Mucosa of gallbladder (tissue), 1 donor: ENCODE measurements at places on chromosomes 3 and 15. TPM values are rescaled to one million over a fixed set of nuclear protein-coding genes. Genes with fewer than 3 reads are reported as not detected.

The PARP15 gene
- total RNA-seq: 2.3 TPM

The OXNAD1 gene
- 15.3 TPM for total RNA-seq

The EXOG gene
- total RNA-seq: 11.5 TPM

The NEK10 gene
- 6.2 TPM for total RNA-seq

GRCh38 chr3:67635257-67635656 lies 19.2 kb downstream of the SUCLG2 start:
- DNase-seq: no peak

DNA sequence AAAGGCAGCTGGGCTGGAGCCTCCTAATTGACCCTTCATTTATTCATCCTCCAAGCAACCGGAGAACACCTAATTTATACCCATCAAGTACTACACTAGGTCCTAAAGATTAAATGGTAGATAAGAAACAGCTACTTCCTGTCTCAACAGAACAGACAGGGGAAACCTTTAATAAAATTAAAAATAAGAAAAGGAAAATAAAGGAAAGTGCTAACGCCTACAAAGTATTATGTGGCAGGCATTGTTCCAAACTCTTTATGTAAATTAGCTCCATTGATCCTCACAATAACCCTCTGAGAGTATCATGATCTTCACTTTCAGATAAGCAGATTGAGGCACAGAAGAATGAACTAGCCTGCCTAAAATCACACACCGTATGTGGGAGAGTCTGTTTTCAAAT lies 139.5 kb downstream of the CNTN6 start:
- DNase-seq: no peak

GRCh38 chr15:68557469-68558317 lies 21.1 kb upstream of the CORO2B start:
- DNase-seq: no peak

- no peak for DNase-seq
Measured at GRCh38 chr15:31371520-31372240, 45.0 kb downstream of the KLF13 start.

GRCh38 chr3:46629551-46630517 lies 17.5 kb downstream of the FAM240A start:
- DNase-seq: peak; percentile 82

DNA sequence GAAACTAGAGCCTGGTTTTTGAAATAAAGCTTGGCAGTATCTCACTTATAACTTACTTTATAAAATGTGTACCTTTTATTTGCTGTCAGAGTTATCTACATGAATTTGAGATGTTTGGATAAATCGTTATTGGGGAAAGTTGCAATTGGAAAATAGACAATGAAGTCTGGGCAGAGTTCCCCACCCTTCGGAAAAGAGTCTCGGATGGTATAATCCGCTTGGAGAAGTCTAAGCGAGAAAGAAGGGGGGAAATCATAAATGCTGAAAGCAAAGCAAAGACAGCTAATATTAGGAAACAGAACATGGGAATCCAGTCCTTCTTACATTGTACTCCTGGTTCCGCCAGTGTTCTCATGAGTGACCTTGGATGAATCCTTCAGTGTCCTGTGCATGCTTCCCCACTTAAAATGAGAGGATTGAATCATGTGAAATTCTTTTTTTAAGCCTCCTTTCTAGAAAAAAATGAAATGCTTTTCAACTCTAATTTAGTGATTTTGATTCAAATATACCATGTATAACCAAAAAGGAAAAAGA lies 162.4 kb downstream of the ATG7 start:
- no peak for DNase-seq

DNA sequence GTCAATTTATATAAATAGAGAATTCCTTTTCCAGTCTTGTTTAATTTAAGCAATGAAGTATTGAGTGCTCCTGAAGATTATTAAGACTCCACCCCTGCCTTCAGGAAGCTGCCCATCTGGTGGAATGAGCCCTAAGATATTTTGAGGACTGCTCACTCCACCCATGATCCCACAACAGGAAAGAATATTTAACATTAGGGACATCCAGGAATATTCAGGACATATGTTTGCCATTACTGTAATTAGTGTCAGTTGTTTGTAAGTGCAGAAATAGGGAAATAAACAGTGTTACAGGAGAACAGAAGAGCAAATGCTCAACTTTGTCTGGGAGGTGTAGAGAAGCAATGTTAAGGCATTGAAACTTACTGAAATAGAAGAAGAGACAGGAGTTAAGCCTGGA lies 375.0 kb downstream of the ROBO2 start:
- DNase-seq: no peak

DNA sequence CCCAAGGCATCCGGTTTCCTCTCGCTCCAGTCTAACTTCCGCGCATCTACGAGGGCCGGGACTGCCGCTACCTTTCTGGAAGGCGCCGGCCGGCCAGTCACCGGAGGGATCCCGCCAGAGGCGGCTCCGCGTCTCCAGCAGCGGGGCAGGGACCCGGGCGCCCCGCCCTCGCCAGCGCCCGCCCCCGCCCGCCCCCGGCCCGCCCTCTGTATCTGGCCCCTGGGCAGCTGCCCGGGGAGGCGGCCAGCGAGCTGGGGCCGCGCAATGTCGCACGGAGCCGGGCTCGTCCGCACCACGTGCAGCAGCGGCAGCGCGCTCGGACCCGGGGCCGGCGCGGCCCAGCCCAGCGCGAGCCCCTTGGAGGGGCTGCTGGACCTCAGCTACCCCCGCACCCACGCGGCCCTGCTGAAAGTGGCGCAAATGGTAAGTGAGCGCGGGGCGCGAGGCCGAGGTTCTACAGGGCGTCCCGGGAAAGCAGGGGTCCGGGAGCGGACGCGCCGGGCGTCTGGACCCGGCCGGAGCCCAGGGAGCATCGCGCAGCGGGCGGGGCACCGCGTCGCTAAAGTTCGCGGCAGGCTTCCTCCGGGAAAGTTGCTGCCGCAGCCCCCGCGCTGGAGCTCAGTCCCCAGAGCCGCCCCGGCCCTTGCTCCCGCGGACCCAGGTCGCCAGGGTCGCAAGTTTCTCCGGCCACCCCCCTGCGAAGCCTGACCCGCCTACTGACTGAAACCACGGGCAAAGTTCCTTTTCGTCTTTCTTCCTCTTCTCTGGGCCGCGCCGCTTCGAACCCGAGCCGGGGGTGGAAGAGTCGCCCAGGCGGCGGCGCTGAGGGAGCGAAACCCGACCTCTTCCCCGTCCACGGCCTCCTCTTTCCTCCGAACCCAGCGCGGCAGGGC lies at the start of gene CMTM7:
Gene CMTM7, plus strand, starts transcription at position 211 of the 893 bp plus-strand sequence. Its CDS starts 54 bp downstream, at position 265.
- DNase-seq: peak; percentile 68

DNA sequence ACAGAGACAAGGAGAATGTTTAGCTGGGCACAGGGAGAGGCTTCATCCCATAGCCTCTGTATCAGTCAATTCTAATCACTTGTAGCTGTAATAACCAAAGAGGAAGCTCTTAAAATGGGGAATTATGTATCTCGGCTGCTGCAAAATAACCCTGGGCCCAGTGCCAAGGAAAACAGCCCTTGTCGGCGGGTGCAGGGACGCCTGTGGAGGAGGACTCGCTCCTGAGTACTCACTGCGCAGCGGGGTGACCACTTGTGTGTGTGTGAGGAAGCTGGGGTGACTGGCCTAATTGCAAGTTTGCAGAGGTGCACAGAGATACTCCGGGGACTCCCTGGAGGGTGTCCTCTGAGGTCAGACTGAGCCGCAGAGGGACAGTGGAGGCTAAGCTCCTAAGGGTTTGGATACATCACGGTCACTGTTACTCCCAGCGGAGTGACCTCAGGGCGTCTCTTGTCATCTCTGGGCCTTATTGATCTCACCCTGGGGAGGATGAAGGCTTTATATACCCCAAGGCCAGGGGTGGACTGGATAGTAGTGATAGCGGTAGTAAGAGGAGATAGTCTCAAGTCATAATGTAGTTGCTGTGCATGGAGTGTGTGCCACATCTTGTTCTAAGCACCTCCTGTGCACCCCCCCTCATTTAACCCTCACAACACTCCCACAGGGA lies 37.2 kb downstream of the SLC6A6 start:
- peak; percentile 81 for DNase-seq

- DNase-seq: no peak
Measured at GRCh38 chr3:189839576-189839975, 208.4 kb downstream of the TP63 start.

GRCh38 chr3:76841747-76842146 lies 198.2 kb upstream of the ROBO2 start:
- no peak for DNase-seq

DNA sequence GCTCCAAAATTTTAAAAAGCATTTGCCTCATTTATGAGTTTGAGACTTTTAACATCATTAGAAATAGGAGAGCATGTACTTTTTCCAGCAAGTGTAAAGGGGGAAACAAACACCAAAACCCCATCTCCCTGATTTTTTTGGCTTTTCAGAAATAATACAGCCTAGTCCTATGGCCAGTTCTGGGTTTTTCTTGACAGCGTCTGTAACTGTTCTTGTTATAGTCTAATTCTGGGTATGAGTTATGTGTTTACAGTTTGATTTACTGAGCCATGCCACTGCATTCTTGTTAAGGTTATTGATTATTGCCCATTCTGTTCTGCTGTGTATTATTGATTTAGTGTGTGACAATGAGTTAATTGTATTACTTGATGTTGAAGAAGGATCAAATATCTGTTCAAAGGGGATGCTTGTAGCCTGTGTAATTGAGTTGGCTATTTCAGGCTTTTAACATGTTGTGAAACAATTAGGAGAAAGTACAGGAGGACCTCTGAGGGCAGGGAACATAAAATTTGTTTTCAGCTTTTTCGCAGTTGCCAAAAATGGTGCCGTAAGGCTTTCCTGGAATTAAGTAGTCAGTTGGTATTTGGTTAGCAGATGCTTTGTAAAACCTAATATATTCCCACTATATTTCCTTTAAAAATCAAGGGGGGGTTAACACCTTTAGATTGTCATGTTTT lies 46.1 kb downstream of the MBNL1 start:
- DNase-seq: no peak

- DNase-seq: peak; percentile 69
Measured at GRCh38 chr3:42876401-42876800, 722 bp upstream of the CYP8B1 start.

DNA sequence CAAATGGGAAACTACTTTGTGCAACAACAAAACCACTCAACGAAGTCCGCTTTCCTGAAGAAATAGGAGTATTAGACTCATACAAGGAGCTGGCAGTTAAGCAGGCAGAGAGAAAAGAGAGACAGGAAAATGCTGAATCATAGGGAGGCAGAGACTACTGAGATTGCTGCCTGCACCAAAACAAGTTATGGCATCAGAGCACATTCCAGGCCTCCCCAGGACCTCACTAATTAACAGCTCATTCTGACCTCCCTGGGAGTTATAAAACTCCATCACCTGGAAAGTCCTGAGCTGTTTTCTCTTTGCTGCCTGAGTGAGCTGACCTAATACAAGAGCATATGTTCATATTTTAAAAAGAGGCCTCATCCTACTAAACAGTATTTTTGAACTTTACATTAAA lies 741.0 kb downstream of the MCTP2 start:
- no peak for DNase-seq

DNA sequence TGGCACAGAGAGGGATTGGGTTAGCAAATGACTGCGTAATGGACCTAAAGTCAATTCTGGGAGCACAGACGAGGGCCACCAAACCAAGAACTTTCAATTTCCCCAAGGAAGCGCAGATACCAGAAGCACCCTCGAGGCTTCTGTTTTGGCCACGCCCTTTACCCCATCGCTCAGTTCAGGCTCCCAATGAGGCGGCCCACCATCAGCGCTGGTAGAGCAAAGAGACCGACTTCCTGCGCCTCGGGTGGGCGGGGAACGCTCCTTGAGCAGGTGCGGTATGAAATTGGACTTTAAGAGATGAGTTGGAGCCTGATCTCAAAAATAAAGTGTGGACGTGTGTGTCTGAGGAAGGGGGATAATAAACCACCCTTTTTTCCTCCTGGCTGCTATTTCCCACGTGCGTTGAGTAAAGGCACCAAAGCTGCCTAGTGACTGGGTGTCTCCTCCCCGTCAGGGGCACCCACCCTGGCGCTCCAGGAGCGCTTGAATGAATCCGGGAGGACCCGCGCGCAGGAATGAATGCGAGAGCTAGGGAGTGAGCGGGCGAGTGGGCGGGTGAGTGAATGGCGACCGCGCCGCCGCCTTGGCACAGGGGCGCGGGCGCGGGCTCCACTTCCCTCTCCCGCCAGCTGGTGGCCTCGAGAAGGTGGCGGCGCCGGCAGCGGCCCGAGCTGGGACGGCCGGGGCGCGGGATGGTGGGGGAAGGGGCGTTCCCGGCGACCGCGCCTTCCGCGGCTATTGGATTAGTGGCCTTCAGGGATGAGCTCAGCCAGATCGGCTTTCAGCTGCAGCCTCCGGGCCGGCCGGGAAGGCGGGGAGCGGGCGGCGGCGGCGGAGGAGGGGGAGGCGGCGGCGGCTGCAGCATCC lies at the start of gene SPSB4:
Gene SPSB4, plus strand, starts transcription at position 772 of the 867 bp plus-strand sequence. CDS start 14,758 bp downstream, outside the sequence.
- no peak for DNase-seq

GRCh38 chr3:25558121-25558520 lies 106.6 kb downstream of the TOP2B start:
- peak; percentile 31 for DNase-seq

DNA sequence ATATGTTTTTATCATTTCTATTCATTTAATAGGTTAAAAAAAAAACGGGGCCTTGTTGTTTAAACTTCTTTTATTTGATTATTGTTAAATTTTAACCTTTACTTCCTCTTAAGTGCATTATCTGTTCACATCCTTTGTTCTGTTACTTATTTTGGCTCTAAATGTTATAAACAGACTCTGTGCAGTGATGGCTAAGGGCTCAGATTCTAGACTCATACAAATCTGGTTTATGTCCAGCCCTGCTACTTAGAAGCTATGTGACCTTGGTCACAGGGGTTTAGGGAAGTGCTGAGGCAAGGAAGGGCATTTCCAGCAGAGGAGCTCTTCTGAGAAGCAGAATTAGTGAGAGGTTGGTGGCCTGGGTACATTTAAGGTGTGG lies 55.3 kb upstream of the VILL start:
- peak; percentile 40 for DNase-seq

- DNase-seq: peak; percentile 83
Measured at GRCh38 chr3:47381317-47382157, 716 bp downstream of the PTPN23 start.

DNA sequence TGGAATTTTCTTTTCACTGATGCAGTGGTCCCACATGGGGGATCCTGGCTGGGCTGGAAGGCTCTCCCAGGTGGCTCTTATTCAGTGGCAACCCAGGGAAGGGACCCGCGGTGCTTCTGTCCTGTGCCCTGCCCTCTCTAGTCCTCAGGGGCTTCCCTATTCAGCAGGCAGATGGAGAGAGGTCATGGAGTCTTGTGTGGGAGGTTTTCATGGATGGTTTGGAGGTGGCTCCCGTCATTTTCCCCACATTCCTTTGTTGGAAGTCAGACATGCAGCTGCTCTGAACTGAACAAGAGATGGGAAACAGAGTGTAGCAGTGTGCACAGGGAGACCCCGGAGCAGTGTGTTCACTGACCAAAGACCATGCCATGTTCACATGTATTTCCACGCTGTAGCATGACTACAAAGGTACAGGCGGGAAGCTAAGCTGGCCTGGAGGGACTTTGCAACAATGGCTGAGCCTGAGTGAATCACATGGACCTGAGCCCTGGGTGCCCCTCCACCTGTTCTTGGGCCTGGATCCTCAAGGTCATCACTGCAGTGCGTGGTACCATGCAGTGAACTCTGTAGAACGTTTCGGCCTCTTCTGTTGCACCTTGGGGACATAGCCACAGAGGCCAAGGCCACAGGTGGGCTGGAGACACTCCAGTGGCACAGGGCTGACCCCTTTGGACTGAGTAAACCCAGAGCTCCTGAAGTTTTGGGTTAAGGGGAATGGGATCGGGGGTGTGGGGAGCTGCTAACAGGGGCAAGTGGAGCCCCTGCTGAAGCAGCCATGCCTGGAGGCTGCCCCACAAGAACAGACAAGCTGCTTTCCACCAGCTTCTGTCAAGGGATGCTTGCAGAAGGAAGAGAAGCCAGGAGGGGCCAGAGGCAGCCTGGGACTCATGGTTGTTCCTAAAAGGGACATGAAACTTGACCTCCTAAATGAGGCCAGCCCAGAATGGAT lies 123.0 kb downstream of the ASB7 start:
- no peak for DNase-seq

- no peak for DNase-seq
Measured at GRCh38 chr3:66502981-66503380, 2.2 kb upstream of the LRIG1 start.
